ENCODE measurements at places on chromosomes 3 and 15. TPM values are rescaled to one million over a fixed set of nuclear protein-coding genes. Genes with fewer than 3 reads are reported as not detected.

The CCNB2 gene
- total RNA-seq, result 1.1 TPM

The GUCA1C gene
- not detected for total RNA-seq

The DGKG gene
- not detected for total RNA-seq

The CYP1A2 gene
- not detected for total RNA-seq

The TM4SF1 gene
- total RNA-seq, result 1.0 TPM

The LRRK1 gene
- 1.6 TPM for total RNA-seq
